HTR-8/SVneo (cell line): ENCODE measurements at places on chromosomes 2 and 18.

GRCh38 chr2:138703242-138703641, 76.9 kb downstream of the NXPH2 start:
- DNase-seq: no peak

- no peak for DNase-seq
Observed at GRCh38 chr2:213221957-213222356, 62.3 kb upstream of the SPAG16 start.

GRCh38 chr2:213562539-213563180, 278.4 kb downstream of the SPAG16 start:
- no peak for DNase-seq

GRCh38 chr2:16188261-16188890, 248.0 kb downstream of the MYCN start:
- no peak for DNase-seq

DNA sequence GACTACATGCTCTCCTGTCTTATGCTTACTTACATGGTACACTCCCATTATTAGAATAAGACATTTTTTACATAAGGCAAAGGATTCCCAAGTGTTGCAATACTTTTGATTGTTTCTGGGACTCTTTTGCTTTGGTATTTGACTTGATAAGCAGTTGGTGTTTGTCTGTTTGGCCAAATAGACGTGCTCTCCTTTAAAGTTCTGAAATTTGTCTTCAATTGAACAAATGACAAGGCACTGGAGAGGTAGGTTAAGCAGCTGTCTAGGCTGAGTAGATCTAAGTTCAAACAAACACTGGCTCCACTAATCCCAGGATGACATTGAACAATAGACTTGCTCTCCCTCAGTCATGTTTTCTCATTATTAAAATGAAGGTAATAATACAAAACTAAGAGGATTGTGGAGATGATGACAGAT, 430.5 kb downstream of the STK39 start:
- no peak for DNase-seq

DNA sequence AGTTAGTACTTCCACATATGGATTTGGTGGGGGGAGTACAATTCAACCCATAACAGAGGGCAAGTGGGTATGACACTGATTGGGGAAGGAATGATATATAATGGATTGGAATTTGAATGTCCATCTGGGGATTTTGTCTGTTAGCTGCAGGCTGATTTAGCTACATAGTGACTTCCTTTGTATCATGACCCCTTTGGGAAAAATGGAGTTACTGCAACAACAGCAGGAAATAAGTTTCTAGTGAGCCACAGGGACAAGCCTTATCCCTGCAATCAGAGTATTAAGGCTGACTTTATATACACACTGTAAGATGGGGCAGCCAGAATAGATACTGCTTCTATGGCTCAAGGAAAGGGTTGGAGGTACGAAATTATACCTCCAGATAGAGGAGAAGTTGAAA, 404.4 kb upstream of the MEIS1 start:
- no peak for DNase-seq

DNA sequence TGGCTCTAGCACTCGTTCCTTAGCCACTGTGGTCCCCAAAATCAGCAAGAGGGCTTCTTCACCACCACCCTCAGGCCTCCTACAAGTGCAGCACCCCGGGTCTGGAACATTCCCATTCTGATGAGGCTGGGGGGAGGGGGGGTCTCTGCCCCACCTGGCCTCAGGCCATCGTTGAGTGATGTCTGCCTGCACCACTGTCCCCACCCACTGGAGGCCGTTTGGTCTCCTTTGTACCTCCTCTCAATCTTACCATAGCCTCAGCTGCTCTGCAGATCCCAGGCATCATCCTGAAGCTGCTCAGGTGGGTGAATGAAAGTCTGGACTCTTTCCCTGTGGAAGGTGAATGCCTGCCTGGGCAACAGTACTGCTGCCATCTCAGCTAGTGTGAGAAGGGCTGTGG, 42.3 kb downstream of the WDR75 start:
- no peak for DNase-seq

GRCh38 chr18:62768558-62768943, 53.2 kb downstream of the PHLPP1 start:
- DNase-seq: no peak

DNA sequence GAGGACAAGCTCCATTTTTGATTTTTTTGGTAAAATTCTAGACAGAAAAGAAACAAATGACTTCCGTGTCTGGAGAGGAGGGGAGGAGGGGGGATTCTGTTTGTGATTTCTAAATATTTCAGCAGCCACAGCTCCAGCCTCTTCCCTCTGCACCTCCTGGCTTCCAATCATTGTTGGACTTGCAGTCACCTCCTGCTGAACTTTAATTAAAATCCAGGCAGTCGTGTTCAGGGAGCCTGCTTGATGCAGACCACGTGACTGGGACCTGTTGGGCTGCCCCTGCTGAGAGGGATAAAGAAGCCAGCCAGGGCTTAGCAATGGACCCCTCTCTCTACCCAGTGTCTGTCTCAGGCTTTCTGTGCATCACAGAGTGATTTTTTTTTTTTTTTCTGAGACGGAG, 115.1 kb downstream of the SH3BP4 start:
- DNase-seq: no peak

DNA sequence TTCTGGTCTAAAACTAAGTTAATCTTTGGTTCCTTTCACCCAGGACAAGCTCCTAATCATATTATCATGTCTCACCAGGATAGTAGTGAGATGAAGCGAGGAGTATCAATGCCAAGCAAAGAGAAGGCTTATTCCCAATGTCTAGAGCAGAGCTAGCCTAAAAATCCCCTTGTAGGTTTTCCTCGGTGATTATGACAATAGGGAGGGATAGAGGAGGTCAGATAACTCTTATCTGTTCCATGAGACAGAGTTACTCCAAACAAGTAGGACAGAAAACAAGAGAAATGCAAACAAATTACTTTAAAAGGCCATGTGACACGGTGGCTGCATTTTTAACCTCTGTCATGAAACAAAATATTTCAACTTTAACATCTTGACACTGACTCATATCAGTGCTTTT, 623.1 kb downstream of the ADCYAP1 start:
- no peak for DNase-seq

GRCh38 chr2:183389546-183390080, 265.4 kb downstream of the NUP35 start:
- DNase-seq: no peak

DNA sequence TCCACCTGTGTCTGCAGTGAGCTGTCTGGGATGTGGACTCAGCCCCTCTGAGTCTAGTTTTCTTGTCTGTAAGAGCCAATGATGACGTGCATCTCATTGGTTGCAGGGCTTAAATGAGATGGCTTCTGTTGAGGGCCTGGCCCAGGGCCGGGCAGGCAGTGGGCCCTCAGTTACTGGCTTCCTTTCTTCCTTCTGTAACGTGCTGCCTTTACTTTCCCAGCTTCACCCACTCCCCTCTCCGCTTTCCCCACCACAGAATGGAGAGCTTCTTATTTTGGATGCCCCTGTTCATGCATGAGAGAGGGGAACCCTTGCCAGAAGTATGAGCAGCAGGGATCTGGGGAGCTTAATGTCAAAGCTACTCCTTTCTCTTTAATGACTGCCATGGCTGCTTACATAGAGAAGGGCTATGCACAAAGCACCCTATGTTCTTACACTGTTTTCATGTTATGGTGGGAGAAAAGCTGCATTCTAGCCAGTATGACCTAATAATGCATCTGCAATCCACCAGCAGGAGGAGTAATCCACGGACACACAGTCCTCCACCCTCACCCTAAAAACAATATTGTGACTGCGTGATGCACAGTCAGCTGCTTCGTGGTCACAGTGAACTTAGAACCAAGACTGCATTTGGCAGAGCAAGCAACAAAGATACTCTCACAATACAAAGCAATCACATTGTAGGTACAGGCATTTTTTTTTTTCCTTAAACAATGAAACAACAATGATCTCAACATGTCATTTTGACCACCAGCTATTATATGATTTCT, 37.2 kb downstream of the CREG2 start:
- DNase-seq: no peak

DNA sequence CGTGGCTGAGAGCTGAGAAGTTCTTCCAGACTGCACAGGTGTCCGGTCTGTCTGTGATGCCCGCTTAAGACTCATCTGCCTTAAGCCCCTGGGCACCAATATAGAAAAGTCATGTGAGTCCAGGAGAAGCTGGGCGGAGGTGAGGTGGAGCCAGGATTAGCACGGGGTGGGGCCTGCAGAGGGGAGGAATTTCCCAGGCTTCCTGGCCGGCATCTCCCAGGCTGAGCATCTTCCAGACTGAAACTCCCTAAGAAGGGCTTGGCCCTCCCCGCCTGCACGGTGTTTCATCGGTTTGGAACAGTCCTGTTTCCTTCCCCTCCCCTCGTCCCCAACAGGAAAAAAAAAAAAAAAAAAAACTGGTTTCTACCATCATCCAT, 270.3 kb downstream of the ATAD2B start:
- DNase-seq: no peak
